Mesenchymal stem cell (in vitro differentiated cells and primary cell): ENCODE measurements at places on chromosomes 5 and 9.
A peak's percentile ranks its signal among the peaks of the same experiment; 100 is the strongest.

- DNase-seq, result no peak
Measured at GRCh38 chr5:179379321-179379890, 34.1 kb upstream of the ADAMTS2 start.

DNA sequence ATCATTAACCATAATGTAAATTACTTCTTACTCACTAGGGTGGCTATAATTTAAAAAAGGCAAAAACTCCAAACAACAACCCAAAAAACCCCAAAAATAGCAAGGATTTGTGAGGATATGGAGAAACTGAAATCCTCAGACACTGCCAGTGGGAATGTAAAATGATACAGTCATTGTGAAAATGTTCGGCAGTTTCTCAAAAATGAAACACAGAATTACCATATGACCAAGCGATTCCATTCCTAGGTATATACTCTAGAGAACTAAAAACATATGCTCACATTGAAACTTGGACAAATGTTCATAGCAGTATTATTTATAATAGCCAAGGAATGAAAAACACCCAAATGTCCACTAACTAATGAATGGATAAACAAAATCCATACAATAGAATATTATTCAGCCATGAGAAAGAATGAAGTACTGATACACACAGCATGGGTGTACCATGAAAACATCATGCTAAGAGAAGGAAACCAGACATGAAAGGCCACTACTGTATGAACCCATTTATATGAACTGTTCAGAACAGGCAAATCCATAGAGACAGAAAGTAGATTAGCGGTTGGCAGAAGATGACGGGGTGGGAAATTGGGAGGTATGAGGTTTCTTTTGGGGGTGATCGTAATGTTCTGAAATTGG lies 119.1 kb downstream of the MAPKAP1 start:
- DNase-seq, result no peak

GRCh38 chr5:39159811-39160490 lies 59.4 kb downstream of the FYB1 start:
- DNase-seq, result no peak

DNA sequence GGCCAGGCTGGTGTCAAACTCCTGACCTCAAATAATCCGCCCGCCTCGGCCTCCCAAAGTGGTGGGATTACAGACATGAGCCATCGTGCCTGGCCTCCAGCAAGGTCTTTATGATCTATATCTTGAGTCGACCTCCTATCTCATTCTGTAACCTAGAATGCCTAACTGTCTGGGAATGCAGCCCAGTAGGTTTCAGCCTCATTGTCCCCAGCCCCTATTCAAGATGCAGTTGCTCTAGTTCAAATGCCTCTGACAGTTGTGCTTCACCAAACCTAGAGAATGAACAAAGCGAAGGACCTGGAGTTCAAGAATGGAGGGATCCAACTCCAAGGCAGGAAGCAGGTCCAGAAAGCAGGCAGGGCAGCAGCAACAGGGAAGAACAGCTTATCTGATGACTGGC lies 30.8 kb downstream of the GLRX start:
- DNase-seq, result no peak

DNA sequence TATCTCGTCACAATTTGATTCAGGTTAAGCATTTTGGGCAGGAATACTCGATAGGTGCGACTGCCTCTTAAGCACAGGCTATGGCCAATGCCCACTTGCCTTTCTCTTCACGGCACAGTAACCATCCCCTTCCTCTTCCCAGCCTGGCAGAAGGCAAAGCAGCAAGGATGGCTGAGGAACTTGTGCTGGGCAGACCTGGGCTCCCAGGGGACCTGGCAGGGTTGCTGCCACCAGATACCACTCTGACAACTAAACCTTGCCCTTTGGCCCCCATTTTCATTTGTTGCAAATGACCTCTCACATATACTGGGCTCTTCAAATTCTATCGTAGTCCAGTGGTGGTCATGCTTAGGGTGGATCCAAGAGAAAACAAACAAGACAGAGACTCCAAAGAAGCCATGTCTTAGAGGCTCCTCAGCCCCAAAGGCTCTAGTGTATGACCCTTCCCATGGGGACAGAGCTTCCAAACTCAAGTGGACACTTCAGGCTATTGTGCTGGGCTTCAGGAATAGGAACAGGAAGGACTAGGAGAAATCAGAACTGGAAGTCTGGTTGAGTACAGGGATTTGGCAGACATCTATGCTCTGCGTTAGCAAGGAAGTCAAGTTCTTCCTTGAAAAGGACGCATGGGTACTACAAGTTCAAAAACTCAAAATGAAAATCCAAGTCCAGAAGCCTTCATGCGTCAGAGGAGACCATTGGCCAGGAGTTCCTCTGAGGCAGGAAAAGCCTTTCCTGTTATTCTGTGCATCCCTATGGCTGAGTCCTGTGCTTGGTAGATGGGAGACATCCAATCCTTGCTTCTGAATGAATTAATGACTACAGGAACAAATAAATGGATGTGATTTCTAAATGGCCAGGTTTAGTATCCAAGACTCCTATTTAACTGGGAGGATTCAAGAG lies 64.6 kb upstream of the PLPP1 start:
- no peak for DNase-seq

GRCh38 chr9:132443951-132444607 lies 34.1 kb downstream of the CFAP77 start:
- no peak for DNase-seq

GRCh38 chr9:137433349-137433915 lies 7.7 kb downstream of the ENTPD8 start:
- no peak for DNase-seq

GRCh38 chr9:77575785-77576184 lies 72.3 kb downstream of the GNA14 start:
- DNase-seq, result peak; percentile 44

- no peak for DNase-seq
Measured at GRCh38 chr5:68957591-68957990, 136.2 kb upstream of the SLC30A5 start.

GRCh38 chr5:156912869-156913268 lies 50.2 kb downstream of the TIMD4 start:
- DNase-seq, result no peak

- peak; percentile 12 for DNase-seq
Measured at GRCh38 chr5:34535944-34536623, 120.0 kb upstream of the RAI14 start.

DNA sequence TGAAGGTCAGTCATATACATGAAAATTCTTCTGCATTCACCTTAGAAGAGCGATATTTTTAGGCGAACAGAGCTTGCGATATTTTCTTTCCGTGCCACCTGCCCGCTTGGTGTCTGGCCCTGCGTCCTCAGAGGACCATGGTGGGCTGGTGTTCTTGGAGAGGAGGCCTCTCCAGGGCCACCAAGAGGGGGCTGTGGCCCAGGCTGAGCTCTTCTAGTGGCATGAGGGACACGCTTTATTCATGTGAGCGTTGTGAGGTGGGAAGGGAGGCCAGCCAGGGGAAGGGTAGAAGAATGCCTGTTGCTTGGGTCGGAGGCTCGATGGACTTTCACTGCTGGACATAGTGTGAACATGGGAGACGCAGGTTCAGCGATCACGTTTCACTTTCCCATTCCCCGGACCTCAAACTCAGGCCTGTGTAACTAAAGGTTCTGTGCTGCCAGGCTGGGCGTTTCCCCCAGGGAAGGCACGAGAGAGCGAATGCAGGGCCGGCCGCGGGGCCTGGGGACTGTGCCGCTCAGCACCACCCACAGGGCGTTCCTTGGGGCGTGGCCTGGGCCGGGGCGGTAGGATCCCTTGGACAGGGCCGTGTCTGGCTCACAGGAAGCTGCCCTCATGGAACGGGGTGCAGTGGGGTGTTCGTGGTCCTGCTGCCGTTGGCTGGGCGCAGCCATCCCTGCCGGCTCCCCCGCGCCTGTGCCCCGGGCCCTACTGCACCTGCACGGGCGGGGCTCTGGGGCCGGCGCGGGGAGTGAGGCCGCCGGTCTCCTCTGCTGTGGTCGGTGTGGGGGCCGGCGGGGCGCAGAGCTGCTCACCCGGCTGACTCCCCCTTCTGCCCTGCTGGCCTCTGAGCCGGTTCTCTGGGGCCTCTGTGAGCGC lies 40.7 kb upstream of the CLPTM1L start:
- peak; percentile 40 for DNase-seq

- peak; percentile 63 for DNase-seq
Measured at GRCh38 chr5:5492087-5492933, 69.8 kb downstream of the ICE1 start.

GRCh38 chr5:96316017-96316416 lies 117.0 kb downstream of the PCSK1 start:
- DNase-seq, result no peak

- DNase-seq, result no peak
Measured at GRCh38 chr5:127425037-127425436, 92.4 kb upstream of the PRRC1 start.

DNA sequence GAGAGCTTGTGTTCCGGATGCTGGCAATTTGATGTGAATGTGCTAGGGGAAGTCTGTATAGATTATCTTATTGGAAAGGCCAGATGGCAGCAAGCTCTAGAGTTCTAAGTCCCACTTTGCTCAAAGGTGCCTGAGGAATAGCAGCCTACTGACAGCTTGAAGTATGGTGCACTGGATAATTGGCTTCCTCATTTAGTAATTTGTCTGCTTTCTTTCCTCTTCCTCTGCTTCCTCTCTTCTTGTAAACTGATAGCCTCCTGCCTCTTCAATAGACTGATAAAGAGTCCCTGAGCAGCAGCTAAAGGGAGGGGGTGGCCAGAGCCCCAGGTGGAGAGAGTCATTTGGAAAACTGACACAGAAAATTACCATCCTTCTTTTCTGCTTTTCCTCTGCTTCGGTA lies 177.3 kb downstream of the FGF1 start:
- DNase-seq, result no peak

DNA sequence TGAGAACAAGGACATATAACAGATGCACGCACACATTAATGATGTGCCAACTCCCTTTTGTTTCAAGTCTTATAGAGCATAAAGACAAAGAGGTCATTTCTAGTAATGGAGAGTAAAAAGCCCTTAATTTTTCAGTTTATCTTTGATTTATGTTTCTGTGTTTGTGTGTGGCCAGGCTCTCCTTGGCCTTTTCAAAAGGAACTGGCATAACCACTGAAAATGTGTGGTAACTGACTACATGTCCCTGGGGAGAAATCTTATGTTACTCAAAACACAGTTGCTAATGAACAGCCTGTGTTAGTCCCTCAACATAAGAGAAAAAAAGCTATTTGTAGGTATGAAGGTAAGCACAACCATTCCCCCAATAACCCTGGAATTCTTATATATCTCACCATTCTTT lies 47.6 kb upstream of the SHOC1 start:
- peak; percentile 41 for DNase-seq

DNA sequence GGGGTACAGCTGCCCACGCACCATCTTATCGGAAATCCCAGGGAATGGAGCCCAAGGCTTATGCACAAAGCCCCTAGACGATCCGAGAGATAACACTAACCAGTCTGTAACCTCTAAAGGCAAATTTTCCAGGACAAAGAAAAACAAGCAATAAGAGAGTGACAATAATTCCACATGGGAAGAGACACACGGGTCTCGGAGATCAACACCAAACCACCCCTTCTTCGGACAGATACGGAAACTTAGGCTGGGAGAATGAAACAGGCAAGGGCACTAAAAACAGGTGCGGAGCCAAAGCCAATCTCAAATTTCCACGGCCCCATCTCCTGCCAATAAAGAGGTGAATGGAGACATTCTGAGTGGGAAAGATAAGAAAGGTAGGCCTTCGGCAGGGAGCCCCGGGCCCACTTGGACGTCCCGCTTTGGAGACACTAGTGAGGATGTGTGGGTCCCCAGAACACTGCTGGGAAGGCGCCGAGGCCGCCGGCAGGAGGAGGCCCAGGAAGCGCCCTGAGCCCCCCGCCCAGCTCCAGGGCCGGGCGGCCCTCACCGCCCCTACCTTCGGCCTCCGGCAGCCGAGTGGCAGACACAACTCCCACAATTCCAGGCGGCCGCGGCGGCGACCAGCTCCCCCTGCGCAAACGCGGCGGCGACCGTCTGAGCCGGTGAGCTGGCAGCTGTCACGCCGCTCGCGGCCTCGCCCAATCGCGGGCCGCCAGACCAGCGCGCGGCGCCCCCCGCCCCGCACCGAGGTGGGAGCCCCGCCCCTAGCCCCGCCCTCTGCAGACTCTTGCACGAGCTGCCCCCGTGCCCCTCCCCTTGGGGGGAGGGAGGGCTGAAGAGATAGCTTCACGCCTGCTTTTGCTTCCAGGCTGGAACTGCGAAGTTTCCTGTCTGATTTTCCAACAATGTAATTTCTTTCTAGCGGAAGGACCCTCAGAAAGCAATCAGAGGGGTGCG lies at the start of gene SIL1:
Gene SIL1 (minus strand): TSS at position 659 of the 960 bp plus-strand sequence. CDS start 70,525 bp downstream, outside the sequence.
- DNase-seq, result peak; percentile 94

- no peak for DNase-seq
Measured at GRCh38 chr9:19994296-19994695, 205.5 kb upstream of the SLC24A2 start.

GRCh38 chr9:136079211-136079915 lies 15.7 kb downstream of the NACC2 start:
- peak; percentile 28 for DNase-seq

GRCh38 chr9:98135938-98136337 lies 16.9 kb upstream of the TRIM14 start:
- DNase-seq, result no peak

DNA sequence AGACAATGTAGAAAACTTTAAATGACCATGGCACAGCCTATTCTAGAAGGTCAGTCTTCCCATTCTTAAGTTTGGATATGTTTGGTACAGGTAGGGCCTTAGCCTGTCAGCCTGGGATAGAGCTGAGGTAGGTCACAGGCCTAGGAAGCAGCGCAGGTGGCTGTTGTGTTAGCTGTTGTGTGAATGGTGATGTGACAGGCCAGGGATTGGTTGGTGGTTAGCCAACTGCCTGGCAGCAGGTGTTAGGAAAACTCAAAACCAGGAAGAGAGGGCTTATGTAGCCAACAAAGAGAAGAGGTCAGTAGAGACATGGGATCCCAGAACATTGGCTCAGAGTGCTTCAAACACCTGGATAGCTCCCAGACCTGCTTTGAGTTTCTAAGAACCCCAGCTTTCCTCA lies 84.2 kb downstream of the FBXO38 start:
- DNase-seq, result no peak
